NCI-H2107 (cell line): ENCODE measurements at places on chromosomes 16 and 17.

- DNase-seq, result no peak
Observed at GRCh38 chr17:32102646-32103186, 39.6 kb upstream of the RHOT1 start.

GRCh38 chr16:79217375-79218011, 383.0 kb downstream of the MAF start:
- DNase-seq, result no peak

GRCh38 chr17:77086433-77087010, 54.2 kb upstream of the SEC14L1 start:
- DNase-seq, result no peak

GRCh38 chr17:42039794-42040763, 10.3 kb downstream of the C17orf113 start:
- no peak for DNase-seq

DNA sequence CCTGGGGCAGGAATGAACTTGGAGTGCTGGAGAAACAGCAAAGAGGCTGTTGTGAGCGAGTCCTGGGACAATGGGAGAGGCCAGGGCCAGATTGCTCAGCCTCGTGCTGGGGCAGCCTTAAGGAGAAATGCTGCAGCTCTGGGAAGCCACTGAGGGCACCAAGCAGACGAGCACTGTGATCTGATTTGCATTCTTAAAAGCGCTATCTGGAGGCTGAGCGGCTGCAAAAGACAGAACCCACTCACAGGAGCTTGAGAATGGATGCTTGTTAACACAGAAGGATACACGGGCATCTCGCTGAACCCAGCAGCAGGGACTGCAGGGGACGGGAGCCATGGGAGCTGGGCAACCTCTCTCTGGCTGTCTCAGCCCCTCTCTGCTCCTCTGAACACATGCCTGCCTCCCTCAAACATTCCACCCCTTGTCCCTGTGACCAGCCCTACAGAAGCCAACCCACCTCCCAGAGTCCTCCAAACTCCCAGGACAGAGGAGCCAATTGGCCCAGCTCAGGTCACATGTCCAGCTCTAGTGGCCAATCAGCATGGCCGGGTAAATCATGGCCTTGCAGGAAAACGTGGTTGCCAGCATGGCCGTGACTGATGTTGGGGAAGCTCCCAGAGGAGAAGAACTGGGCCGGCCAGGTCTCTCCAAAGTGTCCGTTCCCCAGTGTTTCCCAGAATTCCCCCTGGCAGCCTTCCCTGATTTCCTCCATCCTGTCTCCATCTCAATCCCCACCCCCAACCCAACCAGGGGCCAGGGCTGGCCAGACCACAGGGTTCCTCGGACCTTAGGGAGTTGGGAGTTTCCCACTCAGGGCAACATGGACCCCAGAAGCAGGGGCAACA, 60.3 kb downstream of the GSG1L start:
- DNase-seq, result no peak

DNA sequence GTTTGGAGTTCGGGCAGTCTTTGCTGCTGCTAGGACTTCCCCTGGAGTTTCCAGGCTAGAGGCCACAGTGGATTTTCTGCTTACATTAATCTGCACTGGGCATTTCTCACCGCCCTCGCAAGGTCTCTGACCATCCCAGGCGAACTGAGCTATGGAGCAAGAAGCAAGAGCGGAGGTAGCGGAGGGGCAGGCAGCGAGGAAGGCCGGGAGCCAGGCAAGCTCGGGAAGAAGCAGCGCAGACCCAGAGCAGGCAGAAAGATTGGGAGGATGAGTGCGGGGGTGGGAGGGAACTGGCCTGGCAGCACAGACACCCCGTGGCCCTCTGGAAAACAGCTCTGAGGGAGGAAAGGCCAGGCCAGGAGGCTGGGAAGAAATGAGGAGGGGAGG, 3.8 kb downstream of the COTL1 start:
- no peak for DNase-seq

- DNase-seq, result no peak
Observed at GRCh38 chr16:88878967-88879787, 12.7 kb upstream of the PABPN1L start.

DNA sequence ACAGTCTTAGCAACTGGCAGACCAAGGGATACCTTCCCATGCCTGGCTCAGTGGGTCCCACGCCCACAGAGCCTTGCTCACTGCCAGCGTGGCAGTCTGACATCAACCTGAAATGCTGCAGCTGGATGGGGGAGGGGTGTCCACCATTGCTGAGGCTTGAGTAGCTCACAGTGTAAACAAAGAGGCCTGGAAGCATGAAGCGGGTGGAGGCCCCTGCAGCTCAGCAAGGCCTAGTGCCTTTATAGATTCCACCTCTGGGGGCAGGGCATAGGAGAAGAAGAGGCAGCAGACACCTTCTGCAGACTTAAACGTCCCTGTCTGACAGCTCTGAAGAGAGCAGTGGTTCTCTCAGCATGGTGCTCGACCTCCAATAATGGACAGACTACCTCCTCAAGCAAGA, 263.2 kb downstream of the KIF2B start:
- no peak for DNase-seq

- no peak for DNase-seq
Observed at GRCh38 chr17:45411348-45412105, 21.1 kb downstream of the ARHGAP27 start.

- DNase-seq, result no peak
Observed at GRCh38 chr17:41785091-41785858, 1.2 kb downstream of the JUP start.

GRCh38 chr16:11047939-11048800, 103.8 kb downstream of the CLEC16A start:
- no peak for DNase-seq

DNA sequence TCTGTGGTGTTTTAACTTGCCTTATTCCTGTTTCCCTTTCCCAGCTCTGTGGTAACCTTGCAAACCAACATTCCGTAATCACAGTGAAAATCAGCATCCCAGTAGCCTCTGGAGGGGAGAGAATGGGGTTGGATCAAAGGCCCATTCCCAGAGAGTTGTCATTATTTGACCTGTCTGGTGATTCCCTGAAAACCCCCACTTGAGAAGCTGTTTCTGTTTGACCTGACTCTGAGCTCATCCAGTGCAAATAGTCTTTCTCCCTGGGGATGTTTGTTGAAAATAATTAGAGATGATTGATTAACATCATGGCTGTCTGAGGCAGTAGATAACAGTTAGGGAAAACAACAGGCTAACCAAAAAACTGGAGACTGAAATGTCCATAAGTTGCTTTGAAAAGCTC, 3.0 kb downstream of the CACNG1 start:
- DNase-seq, result no peak

- DNase-seq, result no peak
Observed at GRCh38 chr16:70402916-70403659, 35.8 kb downstream of the ST3GAL2 start.

- no peak for DNase-seq
Observed at GRCh38 chr17:30558686-30559545, 81.7 kb downstream of the GOSR1 start.

- no peak for DNase-seq
Observed at GRCh38 chr17:48819466-48819865, 2.4 kb upstream of the TTLL6 start.

- no peak for DNase-seq
Observed at GRCh38 chr16:56860226-56861020, 4.6 kb upstream of the SLC12A3 start.

DNA sequence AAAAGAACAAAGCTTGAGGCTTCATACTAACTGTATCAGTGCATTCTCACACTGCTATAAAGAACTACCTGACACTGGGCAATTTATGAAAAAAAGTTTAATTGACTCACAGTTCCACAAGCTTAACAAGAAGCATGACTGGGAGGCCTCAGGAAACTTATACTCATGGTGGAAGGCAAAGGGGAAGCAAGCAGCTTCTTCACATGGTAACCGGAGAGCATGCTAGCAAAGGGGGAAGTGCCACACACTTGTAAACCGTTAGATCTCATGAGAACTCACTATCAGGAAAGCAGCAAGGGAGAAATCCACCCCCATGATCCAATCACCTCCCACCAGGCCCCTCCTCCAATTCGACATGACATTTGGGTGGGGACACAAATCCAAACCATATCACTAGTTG, 25.3 kb downstream of the CTRB2 start:
- DNase-seq, result no peak

GRCh38 chr16:9946022-9946720, 236.1 kb downstream of the GRIN2A start:
- no peak for DNase-seq

- DNase-seq, result no peak
Observed at GRCh38 chr17:29633886-29634285, 11.2 kb upstream of the CORO6 start.

DNA sequence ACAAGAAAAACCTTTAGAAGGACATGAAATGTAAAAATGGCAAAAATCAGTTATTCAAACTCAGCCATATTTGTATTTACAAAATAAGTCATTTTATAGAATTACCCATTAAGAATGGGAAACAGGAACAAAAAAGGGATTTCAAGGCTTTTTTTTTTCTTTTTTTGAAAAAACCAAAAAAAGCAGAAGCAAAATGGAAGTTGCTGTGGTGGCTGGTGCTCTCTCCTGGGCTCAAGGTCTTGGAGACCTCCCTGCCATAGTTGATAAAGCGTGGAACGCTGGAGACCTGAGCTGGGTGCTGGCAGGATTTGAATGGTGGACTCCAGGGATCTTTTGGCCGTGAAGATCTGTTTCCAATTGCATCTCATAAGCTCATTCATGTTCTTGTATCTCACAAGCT, 3.1 kb downstream of the PLCG2 start:
- no peak for DNase-seq

- DNase-seq, result no peak
Observed at GRCh38 chr16:87351320-87351698, 32.3 kb downstream of the FBXO31 start.

DNA sequence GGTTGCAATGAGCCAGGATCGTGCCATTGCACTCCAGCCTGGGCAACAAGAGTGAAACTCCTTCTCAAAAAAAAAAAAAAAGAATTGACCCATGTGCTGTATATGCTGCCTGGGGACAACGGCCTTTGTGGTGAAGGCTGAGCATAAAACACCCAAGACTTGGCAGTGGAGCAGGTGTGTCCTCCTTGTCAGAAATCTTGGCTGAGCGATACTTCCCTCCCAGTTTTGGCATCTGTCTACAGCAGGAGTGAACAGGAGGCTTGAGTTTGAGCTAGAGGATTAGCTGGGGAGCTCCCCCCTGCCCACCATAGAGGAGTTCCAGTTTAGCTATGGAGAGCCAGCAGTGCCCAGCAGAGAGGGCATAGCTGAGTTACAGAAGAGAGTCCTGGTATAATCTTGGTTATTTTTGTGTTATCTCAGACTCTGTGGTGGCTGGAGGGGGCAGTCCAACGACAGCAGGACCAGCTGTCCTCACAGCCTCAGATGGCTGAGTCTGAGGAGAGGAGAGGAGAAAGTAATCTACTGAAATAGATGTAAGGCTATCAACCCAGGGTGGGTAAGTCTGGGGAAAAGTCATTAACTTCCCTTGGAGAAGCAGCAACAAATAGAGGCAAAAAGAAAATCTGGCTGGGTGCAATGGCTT, 18.4 kb downstream of the SP2 start:
- DNase-seq, result no peak

- DNase-seq, result no peak
Observed at GRCh38 chr17:63775420-63775819, 1.4 kb downstream of the DDX42 start.

DNA sequence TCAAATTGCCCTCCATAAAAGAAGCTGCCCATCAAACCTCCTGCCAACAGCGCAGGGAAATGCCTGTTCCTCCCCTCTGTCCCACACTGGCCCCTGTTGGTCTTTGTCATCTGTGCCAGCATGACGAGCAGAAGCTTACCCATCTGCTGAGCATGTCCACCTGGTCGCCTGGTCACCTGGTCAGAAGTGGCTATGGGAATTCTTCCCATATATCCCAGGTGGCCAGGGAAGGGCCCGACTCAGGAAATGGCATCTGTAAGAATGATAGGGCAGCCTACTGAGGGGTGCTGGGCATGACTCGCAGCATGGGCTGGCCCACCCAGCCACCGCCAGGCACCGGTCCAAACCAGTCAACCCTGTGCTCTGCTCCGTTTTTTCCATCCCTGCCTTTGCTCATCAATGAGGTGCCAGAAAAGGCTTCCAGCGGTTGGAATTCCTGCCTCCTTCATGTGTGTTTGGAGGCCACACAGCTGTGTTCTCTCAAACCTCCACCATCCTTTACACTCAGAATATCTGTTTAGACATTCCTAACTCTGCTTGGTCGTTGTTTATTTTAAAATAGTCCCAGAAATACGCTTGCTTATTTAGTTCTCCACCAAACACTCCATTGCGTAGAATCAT, 145.2 kb downstream of the CLEC16A start:
- no peak for DNase-seq
